Fibroblast of skin of scalp (primary cell): ENCODE measurements at places on chromosomes 3 and 15.

DNA sequence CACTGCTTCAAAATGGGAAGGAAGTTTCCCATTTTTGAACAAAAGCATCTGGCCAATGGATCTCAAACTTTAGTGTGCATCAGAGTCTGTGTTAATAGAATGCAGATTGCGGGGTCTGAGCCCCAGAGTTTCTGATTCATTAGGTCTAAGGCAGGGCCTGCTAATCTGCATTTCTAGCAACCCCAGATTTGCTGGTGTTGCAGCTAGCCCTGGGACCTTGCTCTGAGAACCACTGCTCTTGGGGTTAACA is 30.7 kb upstream of the USP3 start:
- no peak for DNase-seq

- DNase-seq = no peak
These were observed 25.4 kb downstream of the XXYLT1 start for GRCh38 chr3:195245531-195245951.

DNA sequence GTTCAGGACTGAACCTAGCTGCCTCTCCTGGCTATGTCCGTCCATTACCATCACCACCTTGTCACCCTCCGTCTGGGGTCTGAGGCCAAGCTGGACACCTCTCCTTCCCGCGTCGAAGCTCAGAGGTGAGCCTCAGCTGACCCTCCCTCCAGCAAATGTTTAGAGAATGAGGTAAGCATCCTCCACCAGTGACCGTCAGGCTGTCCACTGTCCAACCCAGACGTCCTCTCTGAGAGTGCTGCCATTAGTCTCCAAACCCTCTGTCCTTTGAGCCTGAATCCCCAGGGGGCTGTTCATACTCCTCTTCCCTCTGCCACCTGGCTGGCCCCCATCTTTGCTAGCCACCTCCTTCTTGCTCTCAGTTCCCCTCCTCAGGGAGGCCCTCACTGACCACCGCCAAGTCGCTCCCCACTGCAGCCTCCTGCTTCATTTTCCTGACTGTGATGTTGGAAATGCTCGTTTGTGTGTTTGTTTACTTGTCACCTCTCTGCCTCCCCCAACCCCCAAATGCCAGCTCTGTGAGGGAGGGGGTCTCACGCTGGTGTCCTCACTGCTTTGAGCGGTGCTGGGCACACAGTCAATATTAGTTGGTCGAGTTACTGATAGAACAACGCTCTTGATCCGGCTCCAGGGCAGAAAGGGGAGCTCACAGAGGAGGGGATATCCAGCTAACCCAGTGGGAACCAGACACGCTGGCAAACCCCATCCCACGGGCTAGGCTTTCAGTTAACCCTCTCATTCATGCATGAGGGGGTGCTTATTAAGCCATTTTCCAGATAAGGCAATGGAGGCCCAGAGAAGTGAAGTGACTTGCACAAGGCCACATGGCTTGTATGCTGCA is 64.9 kb downstream of the IQSEC1 start:
- no peak for DNase-seq

DNA sequence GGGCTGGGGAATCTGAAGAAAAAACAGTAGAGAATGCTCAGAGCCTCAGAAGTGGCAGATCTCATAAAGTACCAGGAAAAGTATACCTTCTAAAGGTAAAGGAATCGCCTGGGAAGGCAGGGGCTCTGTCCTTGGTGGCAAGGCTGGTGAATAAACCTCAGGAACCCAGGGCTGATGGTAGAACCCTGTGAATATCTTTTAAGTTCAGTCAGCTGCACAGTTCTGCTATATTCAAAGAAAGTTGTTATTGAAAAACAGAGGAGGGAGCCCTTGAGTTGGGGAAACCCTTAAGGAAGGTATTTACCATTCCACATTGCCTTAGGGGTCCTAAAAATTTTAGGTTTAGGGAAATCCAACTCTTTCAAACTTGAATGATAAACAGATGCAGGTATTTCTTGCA is 31.2 kb downstream of the ZPLD1 start:
- no peak for DNase-seq
